NCI-H446 treated with DMSO at 0.1 percent for 48 hours (cell line): ENCODE measurements at places on chromosomes 3 and 15.

DNA sequence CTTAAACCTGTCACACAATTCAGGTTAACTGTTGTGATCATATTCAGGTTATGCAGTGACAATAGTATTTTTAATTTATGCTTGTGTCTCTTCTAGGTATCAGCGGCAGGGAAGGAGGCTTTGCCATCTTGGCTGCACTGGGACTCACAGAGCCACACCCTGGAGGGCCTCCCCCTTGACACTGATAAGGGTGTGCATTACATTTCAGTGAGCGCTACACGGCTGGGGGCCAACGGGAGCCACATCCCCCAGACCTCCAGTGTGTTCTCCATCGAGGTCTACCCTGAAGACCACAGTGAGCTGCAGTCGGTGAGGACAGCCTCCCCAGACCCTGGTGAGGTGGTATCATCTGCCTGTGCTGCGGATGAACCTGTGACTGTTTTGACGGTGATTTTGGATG is 23.6 kb upstream of the BSN start:
- no peak for DNase-seq

- DNase-seq = no peak
Observed at GRCh38 chr3:42110631-42111030, 19.5 kb downstream of the TRAK1 start.

GRCh38 chr3:58560771-58561311 is 16.4 kb downstream of the FAM107A start:
- DNase-seq = no peak

DNA sequence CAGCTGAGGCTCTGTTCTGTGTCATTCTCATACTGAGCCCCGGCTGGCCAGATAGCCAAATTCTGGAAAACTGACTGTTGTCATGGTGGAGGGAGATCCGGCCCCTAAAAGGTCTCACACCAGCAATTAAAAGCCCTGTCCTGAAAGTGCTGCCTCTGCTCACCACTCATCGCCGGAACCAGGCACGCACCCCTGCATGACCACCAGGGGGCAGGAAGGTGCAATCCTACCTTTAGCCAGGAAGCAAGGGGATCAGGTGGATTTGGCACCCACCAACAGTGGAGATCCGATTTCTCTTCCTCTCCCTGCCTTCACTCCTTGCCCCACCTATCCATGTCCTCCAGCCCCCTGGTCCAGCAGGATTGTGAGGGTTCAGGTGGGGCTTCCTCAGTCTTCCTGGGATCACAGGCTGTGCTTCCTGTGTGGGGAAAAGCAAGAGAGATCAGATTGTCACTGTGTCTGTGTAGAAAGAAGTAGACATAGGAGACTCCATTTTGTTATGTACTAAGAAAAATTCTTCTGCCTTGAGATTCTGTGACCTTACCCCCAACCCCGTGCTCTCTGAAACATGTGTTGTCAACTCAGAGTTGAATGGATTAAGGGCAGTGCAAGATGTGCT is 16.1 kb upstream of the CACNA2D2 start:
- DNase-seq = no peak

- no peak for DNase-seq
Observed at GRCh38 chr3:45258317-45258716, 32.2 kb upstream of the TMEM158 start.

DNA sequence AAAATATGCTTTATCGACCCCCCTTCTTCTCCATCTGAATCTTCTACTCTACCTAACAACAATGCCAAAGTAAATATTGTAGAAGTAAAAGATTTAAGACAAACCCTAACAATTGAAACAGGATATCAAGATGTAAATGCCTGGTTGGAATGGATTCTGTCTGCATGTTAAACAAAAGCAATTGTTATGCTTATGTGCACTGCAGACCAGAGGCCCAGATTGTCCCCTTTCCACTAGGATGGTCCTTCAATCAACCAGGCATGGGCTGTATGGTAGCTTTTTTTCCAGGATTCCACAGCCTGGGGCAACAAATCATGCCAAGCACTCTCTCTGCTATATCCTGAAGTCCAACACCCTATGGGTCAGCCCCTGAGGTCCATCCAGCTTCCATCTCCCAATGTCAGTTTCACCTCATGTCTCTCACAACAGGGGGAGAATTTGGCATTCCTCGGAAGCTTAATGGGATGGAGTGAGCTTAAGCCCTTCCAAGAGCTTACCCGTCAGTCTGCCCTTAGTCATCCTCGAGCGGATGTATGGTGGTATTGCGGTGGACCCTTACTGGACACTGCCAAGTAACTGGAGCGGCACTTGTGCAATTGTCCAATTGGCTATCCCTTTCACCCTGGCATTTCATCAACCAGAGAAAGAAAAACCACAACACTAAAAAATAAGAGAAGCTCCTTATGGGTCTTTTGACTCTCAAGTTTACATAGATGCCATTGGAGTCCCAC is 36.2 kb downstream of the ZNF589 start:
- DNase-seq = no peak

DNA sequence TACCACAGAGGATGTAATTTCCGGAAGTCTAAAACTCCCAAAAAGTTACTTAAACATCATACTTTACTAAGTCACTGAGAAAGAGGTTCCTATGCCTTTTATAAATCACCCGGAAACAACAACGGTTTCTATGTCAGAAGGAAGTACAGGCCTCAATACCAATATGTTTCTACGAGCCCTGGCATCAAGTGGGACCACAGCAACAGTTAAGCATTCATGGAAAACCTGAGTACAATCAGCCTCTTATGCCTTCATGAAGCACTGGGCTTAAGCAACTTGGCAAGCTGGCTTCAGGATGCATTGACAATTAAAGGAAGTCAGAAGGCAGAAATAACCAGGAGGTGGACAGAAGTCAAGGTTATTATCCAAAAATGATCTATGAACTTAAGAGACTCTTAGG is 19.1 kb upstream of the B3GNT5 start:
- no peak for DNase-seq

GRCh38 chr3:42780892-42781700 is 8.0 kb upstream of the CCDC13 start:
- DNase-seq = peak; percentile 19

- DNase-seq = peak; percentile 41
Observed at GRCh38 chr3:194574639-194575483, 58.4 kb downstream of the TMEM44 start.

GRCh38 chr3:65685621-65686235 is 353.0 kb downstream of the MAGI1 start:
- no peak for DNase-seq

DNA sequence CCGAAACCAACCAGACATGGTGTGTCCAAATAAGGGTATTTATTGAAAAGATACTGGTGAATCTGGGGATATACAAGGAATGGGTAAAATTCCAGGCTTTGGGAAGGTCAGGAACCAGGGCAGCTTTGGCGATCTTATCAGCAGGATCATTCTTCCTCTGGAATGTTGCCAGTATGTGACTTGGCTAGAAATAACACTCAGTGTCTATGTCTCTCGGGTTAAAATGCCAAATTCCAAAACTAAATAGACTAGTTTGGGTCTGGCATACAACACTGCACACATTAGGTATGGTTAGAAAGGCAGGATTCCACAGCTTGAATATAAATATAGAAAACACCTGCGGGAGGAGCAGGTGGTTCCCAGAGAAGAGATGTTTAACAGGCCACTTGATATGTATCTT is 220.2 kb upstream of the CD96 start:
- no peak for DNase-seq

DNA sequence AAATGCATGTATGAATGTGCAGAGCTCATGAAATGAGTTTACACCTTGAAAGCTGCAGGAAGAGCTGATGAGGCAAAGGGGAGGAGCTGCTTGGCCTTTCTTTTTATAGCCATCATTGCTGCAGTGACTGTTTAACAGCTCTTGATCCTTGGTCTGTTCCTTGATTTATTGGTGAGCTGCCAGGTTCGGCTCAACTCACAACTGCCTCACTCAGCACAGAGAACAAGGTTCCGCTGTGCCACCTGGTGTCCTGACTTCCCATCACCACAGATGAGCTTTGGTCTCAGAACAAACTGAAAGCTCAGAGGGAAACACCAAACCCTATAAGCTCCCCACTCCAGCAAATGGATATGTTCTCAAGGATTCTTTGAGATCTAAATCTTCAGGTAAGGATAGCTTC is 626.1 kb downstream of the MAGI1 start:
- no peak for DNase-seq

GRCh38 chr3:13095408-13095937 is 22.2 kb upstream of the IQSEC1 start:
- no peak for DNase-seq

DNA sequence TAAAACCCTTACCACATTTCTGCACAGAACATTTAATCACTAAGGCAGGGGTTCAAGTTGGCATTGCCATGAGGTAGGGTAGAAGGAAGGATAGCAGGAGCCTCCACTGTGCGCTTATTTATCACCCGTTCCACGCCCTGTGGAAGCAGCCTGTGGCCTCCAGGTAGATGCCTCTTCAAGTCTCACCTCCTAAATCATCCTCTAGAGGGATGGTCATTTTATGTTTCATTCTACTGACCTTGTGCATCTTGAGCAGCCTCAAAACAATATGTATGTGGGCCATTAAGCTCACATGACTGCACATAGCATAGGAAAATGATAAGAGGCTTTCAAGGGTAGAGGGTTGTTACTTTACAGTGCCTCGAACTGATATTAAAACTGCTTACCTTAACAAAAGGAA is 546.2 kb downstream of the GRM7 start:
- no peak for DNase-seq

DNA sequence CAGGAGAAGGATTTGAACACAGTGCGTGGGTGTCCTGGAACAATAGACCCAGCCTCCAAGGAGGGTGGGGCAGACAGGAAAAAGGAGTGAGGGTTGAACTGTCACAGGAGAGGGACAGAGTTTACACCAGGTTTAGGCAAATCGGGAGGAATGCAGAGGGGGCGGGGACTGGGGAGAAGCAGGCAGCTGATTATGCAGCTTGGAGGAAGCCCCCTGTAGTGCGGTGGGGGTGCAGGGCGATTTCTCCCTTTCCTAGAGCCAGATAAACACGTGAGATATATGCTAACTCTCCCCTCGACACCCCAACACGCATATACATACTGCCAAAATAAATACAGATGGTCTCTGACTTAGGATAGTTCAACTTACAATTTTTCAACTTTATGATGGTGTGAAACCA is 108.6 kb upstream of the PRR20G start:
- DNase-seq = no peak

GRCh38 chr3:79245284-79246138 is 522.3 kb downstream of the ROBO1 start:
- DNase-seq = peak; percentile 67

DNA sequence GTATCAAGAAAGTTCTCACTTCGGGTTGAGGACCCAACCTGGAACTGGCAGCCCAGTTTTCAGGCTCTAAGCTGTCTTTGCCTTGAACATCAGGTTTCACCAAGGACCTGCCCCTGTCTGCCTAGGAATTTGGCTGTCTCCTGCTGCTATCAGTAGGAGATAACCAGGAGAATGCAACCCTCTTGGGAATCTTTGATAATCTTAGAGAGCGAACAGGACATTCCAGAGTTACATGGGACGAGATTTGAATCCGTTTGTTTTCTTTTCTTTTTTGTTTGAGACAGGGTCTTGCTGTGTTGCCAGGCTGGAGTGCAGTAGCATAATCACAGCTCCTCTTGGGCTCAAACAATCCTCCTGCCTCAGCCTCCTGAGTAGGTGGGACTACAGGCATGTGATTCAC is 18.0 kb upstream of the EIF1B start:
- no peak for DNase-seq

DNA sequence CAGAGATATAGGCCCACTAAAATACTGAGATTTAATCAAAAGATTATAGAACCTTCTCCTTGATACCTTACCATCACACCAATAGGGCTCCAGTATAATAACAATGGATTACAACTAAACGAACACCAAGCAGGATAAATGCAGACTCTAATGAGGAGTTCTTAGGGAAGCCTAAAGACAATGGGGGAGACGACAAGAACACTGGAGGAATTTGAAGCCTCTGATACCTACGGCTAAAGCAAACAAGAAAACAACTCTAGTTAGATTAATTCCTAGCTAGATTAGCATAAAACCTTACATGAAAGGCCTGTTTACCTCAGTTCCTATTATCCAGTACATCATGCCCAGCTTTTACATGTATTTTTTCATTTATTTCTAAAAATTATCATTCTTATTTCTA is 35.1 kb downstream of the NGLY1 start:
- no peak for DNase-seq

DNA sequence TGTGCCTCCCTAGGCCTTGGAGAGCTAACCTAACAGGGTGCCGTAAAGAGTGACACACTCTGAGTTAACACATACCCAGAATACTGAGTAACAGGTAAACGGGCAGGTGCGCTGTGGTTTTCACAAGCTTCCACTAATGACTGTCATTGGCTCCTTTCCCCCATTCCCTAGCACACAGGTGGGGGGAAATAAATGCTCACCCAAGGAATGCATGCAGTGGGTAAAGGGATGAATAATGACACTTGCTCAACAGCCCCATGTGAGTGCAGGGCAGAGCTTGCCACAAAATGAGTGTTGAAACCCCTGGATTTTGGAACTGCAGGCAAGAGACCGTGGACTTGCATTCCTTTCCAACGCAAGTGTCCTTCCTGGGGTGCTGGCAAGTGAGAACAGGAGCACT is 57.6 kb downstream of the ADAMTS17 start:
- no peak for DNase-seq

DNA sequence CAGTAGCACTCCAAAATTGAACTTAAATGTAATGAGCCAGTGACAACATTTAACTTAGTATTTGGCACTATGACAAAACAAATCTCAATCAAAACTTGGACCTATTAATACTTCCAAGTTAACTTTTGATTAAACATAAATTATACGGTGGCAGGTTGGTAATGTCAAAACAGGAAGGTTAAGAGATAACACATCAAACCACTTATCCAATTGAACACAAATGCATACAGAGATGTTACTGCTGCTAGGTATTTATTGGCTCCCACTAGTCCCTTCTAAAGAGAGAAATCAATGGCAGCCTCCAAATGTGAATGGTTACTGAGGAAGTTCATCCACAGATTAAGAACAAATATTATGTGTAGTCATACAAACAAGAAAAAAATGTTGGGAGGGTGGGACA is 1.8 kb downstream of the GSK3B start:
- no peak for DNase-seq

- no peak for DNase-seq
Observed at GRCh38 chr15:42215913-42216829, 8.1 kb upstream of the VPS39 start.

DNA sequence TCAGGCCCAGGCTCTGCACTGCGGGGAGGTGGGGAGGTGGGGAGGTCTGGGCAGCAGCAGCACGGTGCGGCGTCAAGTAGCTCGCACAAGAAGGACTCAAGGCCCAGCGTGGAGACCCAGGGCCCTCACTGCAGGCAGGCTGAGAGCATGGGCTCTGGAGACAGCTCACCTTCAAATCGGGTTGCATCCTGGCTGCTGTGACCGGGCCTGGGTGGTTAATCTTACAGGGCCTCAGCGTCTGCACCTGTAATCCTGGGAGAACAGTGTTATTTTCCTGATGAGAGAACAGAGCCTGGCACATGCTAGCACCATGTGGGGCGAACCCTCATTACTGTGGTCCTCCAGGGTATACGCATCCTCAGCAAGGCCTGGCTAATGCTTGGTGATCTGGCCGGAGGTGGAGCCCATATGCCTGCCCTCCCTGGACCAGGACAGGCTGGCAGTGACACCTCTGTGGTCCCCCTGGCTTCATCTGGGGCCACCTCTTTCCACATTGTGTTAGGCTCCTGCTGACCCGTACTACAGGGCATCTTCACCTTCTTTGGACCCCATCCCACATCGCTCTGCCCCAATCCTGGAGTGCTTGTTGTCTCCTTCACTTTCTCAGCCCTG is 55.5 kb downstream of the RGMA start:
- no peak for DNase-seq

- DNase-seq = peak; percentile 10
Observed at GRCh38 chr3:58077596-58078285, 69.5 kb downstream of the FLNB start.
